ENCODE measurements at places on chromosomes 3 and 15.

GRCh38 chr15:53209396-53210042 is 419.4 kb upstream of the ONECUT1 start:
- DNase-seq = no peak

DNA sequence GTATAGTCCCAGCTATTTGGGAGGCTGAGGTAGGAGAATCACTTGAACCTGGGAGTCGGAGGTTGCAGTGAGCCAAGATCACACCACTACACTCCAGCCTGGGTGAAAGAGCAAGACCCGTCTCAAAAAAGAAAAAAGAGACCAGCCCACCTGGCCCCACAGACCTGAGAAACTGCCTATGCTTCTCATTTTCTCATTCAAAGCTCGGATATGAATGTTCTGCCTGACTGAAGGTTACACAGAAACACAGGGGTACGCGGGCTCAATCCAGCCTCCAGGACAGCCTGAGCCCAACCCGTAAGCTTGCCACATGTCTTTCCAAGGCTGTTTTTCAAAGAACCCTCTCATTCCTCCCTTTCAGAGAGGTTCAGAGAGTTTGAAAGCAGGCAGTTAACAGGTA is 9.7 kb upstream of the LRRC15 start:
- DNase-seq = no peak

GRCh38 chr3:46162975-46163555 is 45.0 kb downstream of the CCR1 start:
- no peak for DNase-seq

GRCh38 chr3:127408684-127409420 is 121.0 kb upstream of the PRR20G start:
- DNase-seq = no peak

GRCh38 chr15:74995182-74995778 is at the start of gene SCAMP5:
TSS of gene SCAMP5 (plus strand) at chr15:74995563. CDS start at chr15:75011840, 16,277 bp downstream.
- DNase-seq = peak; percentile 76

DNA sequence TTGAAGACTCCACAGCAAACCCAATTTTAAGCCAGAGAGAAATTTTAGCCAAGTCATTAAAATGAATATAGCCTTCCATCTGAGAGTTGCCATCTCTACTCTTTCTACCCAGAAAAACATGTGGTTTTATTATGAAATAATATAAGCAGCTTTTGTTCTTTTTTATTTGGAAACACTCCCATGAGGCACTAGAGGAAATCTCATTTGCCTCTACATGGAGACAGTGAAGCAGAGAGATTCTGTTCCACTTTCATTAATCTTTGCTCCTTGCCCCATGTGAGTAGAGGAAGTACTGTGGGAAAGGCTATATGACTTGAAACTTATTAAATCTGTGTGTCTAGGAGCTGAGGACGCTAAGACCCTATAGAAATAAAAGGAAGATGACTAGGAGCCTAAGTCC is 111.1 kb downstream of the P3H2 start:
- DNase-seq = no peak

GRCh38 chr3:95437409-95437808 is 1374.5 kb downstream of the NSUN3 start:
- no peak for DNase-seq
